ENCODE measurements at places on chromosomes 3 and 15. TPM values are rescaled to one million over a fixed set of nuclear protein-coding genes. Genes with fewer than 3 reads are reported as not detected.

IL5RA gene
- 3.9 TPM for total RNA-seq

GRCh38 chr3:145017959-145018358 is 1046.3 kb downstream of the DIPK2A start:
- DNase-seq: no peak

DNA sequence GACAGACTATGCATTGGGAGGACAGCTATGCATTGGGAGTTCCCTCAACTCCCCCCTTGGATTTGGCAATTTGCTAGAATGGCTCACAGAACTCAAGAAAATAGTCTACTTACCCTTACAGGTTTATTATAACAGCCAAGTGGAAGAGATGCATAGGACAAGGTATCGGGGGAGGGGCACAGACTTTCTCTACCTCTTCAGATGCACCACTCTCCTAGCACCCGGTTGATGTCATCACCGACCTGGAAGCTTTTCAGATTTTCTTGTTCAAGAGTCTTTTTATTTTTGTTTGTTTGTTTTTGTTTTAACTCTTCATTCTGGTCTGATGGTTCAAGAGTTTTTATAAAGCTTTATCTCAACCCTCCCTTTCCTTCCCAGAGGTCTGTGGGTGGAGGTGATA is 20.7 kb upstream of the ADAMTS9 start:
- no peak for DNase-seq

DNA sequence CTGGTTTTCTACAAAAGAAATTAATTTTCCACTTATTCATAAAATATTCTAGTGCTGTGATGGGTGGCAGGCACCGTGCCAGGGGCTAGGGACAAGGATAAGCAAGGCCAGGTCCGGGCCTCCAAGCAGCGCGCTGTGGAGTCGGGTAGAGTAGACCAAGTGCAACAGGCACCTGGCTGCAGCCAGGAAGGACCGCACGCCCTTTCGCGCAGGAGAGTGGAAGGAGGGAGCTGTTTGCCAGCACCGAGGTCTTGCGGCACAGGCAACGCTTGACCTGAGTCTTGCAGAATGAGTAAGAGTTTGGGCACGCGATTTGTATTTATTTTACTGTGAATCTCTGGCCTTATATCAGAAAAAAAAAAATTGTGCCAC is at the start of gene CASR:
Gene CASR, plus strand, starts transcription at position 148 of the 372 bp plus-strand sequence. CDS start 70,522 bp downstream, outside the sequence.
- no peak for DNase-seq

DNA sequence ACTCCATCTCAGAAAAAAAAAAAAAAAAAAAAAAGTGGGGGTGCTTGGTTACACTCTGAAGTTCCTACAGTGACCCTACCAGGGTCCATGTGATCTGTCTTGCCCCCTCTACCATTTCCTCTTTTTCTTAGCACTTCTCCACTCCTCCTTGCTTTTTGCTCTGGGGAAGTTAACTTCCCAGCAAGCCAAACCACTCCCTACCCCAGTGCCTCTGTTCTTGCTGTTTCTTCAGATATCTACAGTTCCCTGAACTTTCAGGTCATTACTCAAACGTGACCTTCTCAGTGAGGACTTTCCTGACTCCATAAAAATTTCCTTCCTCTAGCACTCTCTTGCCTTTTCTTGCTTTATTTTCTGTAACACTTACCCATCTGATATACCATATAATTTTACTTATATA is 61.1 kb upstream of the GCNT3 start:
- DNase-seq: no peak

- DNase-seq: no peak
Observed at GRCh38 chr15:74159773-74160172, 13.7 kb upstream of the ISLR start.

- DNase-seq: peak; percentile 6
Observed at GRCh38 chr3:40042752-40043443, 233.5 kb downstream of the MYRIP start.

- peak; percentile 40 for DNase-seq
Observed at GRCh38 chr3:46297658-46298423, 55.6 kb downstream of the CCR3 start.

DNA sequence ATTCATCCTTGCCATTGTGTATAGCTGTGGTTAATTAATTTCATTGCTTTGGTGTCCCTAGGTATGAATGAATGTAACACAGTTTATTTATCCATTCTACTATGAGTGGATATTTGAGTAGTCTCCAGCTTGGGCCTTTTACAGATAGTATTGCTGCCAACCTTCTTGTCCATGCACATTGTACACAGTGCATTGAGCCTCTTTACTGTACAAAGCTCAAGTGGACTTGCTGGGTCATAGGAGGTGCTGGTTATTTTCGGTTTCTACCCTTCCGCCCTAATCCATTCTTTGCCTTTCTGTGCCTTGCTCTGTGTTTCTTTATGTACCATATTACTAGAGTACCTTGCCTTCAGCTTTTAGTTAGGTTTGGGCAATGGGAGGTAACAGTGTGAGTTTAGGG is 60.7 kb downstream of the DUT start:
- no peak for DNase-seq

- DNase-seq: no peak
Observed at GRCh38 chr15:92878593-92879053, 21.5 kb upstream of the CHD2 start.

- DNase-seq: no peak
Observed at GRCh38 chr3:184341925-184342324, 4.5 kb downstream of the FAM131A start.

DNA sequence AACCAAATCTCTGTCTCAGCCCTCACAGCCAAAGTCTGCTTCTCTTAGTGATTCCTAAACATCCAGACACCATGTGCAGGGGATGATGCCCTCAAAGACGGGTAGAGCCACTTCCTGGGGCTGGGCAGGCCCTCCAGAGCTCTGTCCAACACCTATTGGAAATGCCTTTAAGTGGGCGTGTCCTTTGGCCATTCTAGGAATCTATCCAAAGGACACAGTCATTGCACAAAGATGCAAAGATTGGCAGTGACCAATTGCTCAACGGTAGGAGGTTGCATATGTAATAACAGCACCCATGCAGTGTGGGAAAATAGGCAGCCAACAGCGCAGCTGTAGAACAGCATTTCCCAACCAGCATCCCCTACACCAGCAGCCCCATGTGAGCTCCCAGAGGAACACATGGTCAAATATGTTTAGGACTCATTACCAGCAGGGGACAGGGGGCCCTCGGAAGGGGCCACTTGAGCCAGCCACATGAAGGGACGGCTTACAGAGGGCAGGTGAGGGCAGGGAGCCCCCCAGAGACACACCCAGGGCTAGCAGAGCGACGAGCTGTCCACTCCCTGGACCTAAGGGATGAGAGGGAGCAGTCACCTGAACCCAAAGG is 142.8 kb upstream of the IQSEC1 start:
- DNase-seq: no peak

DNA sequence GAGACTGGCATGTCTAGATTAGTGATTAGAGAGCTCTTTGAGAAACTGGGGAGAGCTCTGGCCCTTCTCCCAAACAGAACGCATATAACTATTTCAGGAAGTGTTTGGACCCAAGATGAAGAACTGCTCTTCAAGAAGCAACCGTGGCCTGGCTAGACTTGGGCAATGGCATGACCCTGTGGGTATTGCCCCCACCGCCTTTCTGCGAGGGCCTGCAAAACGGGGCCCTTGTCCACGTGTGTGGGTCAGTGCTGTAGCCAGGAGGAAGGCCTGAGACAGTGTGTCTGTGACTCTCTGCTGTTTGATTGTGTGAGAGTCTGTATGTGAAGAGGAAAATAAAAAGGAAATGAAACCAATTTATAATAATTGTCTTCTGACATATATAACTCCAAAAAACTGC is 42.5 kb downstream of the EEFSEC start:
- no peak for DNase-seq

DNA sequence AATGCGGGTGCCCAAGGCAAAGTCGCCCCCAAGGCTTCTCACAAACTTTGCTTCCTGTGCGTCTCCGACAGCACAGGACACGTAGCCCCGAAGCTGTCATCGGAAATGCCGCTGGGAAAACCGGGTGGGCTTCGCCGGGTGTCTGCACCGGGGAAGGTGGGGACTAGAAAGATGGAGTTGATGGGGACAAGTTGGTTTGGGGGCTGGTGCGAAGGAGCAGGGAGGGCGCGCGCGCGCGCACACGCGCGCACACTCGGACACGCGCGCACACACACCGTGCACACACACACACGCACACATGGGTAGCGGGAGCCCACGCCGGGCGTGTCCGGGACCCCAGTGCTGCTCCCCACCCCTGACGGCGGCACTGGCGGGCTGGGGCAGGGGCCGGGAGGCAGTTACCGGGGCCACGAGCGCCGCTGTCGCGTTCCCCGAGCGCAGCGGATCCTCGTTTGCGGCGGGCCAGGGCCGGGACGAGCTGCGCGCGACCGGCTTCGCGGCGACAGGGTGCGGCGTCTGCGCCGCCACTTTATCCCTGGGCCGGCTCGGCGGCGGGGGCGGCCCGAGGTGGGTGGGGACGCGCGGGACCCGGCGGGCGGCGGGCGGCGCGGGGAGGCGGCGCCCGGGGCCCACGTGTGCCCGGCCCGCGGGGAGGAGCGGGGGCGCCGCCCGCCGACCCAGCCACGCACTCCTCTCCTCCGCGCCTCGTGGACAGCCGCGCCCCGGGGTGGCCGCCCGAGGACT is 539 bp upstream of the MGLL start:
- DNase-seq: peak; percentile 22

- DNase-seq: no peak
Observed at GRCh38 chr3:18446149-18446825, 21.1 kb upstream of the SATB1 start.

GRCh38 chr15:65971741-65971995 is 102.4 kb downstream of the RAB11A start:
- no peak for DNase-seq

DNA sequence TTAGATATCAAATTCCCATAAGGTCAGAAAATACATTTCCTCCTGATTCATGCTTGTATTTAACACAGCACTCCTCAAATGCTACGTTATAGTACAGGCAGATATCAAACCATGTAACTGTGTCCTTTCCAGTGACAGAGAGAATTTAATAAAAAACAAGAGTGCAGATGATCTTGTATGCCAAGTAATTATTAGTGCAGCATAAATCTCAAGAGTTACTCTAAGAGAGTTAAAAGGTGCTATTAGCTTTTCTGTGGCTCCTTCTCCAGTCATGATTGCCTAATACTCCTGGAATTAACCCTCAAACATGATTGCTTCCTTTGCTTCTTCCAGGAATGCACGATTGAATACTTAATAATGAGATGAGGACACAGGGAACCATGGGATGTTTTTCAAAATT is 413.0 kb upstream of the DPH6 start:
- peak; percentile 4 for DNase-seq

- DNase-seq: no peak
Observed at GRCh38 chr15:39942753-39943150, 8.8 kb downstream of the EIF2AK4 start.

DNA sequence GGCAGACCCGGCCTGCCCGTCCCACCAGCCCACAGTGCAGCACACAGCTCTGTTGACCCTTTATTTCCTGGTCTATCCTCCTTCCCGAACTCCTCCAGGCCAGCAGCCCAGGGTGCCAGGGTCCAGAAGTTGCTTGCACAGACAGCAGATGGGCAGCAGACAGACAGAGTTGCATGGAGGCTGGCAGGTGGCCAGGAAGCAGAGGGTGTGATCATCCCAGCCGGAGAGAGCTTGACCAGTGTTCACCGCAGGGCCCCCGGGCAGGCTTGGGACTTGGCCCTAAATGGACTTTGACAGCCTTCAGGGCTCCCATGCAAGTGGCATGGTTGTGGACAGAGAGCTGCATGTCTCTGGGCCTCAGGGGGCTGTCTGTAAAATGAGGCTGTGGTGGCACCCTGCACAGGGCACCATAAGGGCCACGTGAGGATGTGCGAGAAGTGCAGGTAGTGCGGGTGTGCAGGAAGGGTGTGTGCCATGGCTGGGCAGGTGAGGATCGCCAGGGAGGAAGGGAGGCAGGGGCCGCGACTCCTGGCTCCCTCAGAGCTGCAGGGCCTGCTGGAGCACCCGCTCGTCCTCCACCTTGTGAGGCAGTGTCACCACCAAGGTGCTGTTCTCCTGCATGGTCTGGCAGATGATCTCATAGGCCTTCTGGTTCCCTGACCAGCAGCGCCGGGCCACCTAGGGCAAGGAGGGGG is 6.3 kb upstream of the ZXDC start:
- peak; percentile 73 for DNase-seq

TEX9 gene
- 10.4 TPM for total RNA-seq

GRCh38 chr15:69848551-69849231 is 249.0 kb downstream of the TLE3 start:
- DNase-seq: no peak

GRCh38 chr3:136276049-136276755 is 26.1 kb downstream of the PCCB start:
- DNase-seq: peak; percentile 3

CEMIP gene
- 2.4 TPM for total RNA-seq

SYNPR gene
- total RNA-seq: 9.9 TPM

DNA sequence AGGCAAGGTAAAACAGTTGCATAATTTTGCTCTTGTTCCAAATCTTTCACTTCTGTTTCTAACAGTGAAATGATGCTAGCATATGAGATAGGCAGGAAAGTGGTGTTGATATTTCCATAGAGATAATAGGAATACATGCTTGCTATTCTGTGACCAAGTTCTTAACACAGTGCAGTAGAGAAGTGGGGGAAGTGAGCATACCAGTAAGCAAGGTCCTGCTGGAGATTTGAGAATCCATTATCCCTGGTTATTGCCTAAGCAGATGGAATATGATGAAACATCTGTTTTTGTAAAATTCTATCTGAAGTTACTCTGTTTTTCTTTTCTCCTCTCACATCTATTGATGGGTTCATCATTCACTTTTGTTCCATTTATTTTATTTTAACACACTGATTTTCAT is 28.7 kb downstream of the USP8 start:
- DNase-seq: peak; percentile 10

DNA sequence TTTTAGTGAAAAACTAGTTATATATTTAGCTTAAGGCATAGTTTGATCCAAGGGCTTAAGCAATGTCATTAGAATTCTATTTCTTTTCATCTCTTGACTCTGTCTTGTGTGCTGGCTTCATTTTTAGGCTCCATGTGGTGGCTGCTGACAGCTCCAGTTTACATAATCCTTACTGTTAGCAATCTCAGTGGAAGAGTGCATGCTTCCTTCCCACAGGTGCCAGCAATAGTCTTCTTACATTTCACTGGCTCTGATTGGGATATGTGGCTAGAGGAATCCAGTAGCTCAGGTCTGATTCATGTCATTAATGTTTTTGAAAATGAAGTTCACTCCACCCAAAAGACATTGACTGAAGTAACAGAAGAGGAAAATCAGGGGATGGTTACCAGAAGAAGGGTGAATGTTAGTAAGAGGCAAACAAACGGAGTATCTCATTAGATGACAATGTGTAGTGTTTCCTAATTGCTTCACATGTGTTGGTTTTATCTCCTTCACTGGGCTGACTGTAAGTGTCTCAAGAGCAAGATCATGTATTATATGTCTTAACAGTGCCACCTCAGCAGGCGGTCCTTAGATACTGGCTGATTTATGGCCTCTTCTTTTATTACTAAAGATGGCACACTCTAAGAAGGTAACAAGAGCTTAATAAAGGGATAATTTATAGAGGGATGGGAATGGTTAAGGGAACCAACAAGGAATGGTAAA is 25.6 kb upstream of the TCF12 start:
- no peak for DNase-seq
